ENCODE measurements at places on chromosomes 6 and 20.

- no peak overlapping the region for H3K4me3 ChIP-seq
- peaks cover 70% of the 10 kb centered on the region for H3K4me1 ChIP-seq
- H3K36me3 ChIP-seq: peaks cover 62% of the 10 kb centered on the region
- H3K27ac ChIP-seq: peak overlapping the region; percentile 59
- DNase-seq: no peak
These were observed 116.5 kb downstream of the DST start for GRCh38 chr6:56525974-56526789.

GRCh38 chr6:100881707-100882040 is 545 bp upstream of the ASCC3 start:
- H3K4me1 ChIP-seq: peaks cover 47% of the 10 kb centered on the region
- DNase-seq: no peak
- peak overlapping the region; percentile 90 for H3K27ac ChIP-seq
- no peaks in the 10 kb centered on the region for H3K36me3 ChIP-seq
- H3K27me3 ChIP-seq: no peaks in the 10 kb centered on the region

DNA sequence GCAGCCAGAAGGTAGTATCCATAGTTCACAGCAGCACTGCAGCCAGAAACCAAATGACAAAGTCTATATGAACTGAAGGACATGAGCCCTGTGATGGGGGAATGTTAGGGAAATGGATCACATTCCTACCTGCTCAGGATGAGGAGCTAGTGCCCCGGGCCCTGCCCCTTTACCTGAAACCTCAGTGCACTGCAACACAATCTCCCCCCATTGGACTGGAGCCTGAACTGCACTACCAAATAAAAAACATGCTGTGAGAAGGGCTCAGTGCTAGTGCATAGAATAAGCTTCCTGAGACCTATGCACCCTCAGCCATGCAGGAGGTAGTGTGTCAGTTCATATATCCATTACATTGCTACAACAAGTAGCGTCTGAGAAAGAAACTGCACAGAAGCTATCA is 477.8 kb downstream of the HACE1 start:
- H3K27me3 ChIP-seq: no peaks in the 10 kb centered on the region
- no peak for DNase-seq
- no peaks in the 10 kb centered on the region for H3K4me1 ChIP-seq
- no peak overlapping the region for H3K27ac ChIP-seq
- H3K36me3 ChIP-seq: no peaks in the 10 kb centered on the region

GRCh38 chr6:7087066-7087465 is 20.7 kb upstream of the RREB1 start:
- peak overlapping the region; percentile 4 for H3K27ac ChIP-seq
- no peaks in the 10 kb centered on the region for H3K27me3 ChIP-seq
- H3K4me1 ChIP-seq: peaks cover 7% of the 10 kb centered on the region
- peak overlapping the region; percentile 50 for H3K4me3 ChIP-seq
- H3K36me3 ChIP-seq: no peaks in the 10 kb centered on the region
- no peak for DNase-seq

DNA sequence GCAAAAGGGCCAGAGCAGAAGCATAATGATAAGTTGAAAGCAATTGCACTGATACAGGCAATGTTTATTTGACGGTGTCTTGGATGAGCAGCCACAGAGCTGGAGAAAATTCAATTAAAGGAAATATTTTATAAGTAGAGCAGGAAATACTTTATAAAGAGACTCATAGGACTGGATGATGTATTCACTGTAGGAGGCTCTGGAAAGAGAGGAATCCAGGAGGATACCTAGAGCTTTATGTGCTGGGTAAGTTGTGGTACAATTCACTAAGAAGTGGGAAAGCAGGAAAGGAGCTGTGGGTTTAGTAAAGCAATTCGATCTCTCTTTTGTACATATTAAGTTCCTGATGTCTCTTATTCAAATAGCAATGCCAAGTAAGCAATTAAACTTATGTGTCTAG is 86.3 kb downstream of the C6orf118 start:
- H3K4me1 ChIP-seq: no peaks in the 10 kb centered on the region
- no peak overlapping the region for H3K4me3 ChIP-seq
- DNase-seq: no peak
- no peaks in the 10 kb centered on the region for H3K27me3 ChIP-seq

- H3K27ac ChIP-seq: no peak overlapping the region
- no peak for DNase-seq
- H3K4me1 ChIP-seq: no peaks in the 10 kb centered on the region
These were observed 394.8 kb downstream of the SAMD5 start for GRCh38 chr6:147903321-147903720.

- no peaks in the 10 kb centered on the region for H3K36me3 ChIP-seq
- H3K27ac ChIP-seq: no peak overlapping the region
- no peak for DNase-seq
- H3K4me3 ChIP-seq: no peak overlapping the region
These were observed 114.1 kb downstream of the CD83 start for GRCh38 chr6:14231501-14232280.

DNA sequence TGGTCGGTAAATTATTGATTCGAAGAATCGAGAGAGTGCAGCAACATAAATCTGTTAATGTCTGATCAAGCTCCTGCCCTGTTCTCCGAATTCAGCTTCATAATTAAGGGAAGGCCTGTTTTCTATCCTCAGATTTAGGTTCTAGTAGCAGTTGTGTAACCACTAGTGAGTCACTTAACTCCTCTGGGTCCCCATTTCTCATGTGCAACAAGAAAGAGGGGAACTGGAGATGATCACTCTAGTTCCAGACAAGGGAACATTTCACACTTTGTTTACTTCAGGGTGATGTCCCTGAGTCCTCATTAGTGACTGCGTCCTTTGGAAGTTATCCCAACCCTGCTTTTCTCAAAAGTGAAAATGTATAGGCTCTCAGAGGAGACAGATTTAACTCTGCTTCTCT is 68.1 kb upstream of the RNF146 start:
- DNase-seq: no peak
- no peaks in the 10 kb centered on the region for H3K27me3 ChIP-seq
- peak overlapping the region; percentile 57 for H3K27ac ChIP-seq

GRCh38 chr20:44407402-44408184 is 52.1 kb downstream of the HNF4A start:
- H3K4me1 ChIP-seq: no peaks in the 10 kb centered on the region
- H3K27ac ChIP-seq: no peak overlapping the region
- no peaks in the 10 kb centered on the region for H3K36me3 ChIP-seq
- H3K4me3 ChIP-seq: no peak overlapping the region
- no peak for DNase-seq

DNA sequence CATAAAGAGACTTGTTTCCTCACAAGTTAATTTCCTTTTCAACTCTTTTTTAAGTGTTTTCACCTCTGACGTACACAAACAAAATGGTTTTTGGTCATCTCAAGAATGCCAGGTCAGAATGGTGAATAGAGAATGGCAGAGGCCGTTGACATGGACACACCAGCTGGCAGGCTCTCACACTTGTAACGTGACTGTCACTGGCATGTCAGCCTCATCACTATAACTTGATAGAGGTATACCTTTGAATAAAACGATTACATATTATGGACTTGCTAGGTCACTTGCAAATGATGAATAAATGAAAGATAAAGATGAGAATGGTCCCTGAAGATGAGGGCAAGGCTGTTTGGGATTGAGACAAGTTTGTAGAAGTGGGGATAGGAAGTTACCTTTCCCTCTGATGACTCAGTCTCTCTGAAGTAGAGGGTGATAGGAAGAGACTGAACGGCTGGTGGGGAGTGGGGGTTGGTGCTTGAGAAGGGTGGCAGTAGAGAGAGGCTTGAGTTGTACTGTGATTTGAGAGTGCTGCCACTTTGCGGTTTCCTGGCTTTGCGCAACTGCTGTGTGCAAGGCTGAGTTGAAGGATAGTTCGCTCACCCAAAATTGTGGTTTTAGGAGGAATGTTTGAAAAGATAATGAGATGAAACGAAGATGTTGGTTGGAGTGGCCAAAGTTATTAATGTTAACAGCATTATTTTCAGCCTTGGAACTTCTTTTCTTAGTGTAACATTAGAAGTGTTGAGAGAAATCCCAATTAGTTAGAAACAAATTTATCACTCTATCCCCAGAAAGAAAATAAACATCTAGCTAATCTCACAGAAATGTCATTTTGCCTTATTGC is 30.3 kb downstream of the TBPL1 start:
- H3K27ac ChIP-seq: no peak overlapping the region
- H3K4me1 ChIP-seq: peaks cover 12% of the 10 kb centered on the region
- no peaks in the 10 kb centered on the region for H3K27me3 ChIP-seq
- H3K4me3 ChIP-seq: no peak overlapping the region

DNA sequence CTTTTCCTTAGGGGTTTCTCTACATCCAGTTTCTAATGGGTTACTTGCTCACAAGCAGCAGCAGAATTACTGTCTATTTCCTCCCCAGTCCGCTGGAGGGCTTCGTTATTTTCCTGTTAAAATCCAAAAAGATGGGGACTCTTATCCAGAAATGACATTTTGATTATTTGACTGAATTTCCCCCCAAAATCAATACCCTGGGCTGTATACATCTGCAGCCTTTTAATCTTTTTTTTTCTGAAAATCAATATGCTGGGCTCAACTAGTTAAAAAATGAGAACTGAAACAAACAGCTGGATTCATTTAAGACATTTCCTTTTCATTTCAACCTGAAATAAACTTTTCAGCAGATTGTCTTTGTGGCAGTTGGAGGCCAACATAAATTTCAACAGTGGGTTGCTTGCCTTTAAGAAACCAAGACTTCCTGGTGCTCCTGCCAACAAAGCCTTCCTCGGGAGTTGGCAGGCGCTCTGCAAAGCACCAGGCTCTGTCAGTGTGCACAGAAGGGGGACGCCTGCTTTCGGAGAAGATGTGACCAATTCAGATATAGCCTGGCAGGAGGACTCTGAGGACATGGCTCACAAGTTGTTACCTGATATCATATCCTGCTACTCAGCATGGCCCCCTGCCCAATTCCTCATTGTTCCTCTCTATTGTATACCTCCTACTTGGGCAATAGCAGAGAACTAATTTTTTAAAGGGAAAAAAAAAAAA is 204.7 kb upstream of the ARG1 start:
- peak overlapping the region; percentile 9 for H3K4me3 ChIP-seq
- H3K4me1 ChIP-seq: peaks cover 12% of the 10 kb centered on the region
- no peaks in the 10 kb centered on the region for H3K36me3 ChIP-seq
- DNase-seq: peak; percentile 32
- no peaks in the 10 kb centered on the region for H3K27me3 ChIP-seq

DNA sequence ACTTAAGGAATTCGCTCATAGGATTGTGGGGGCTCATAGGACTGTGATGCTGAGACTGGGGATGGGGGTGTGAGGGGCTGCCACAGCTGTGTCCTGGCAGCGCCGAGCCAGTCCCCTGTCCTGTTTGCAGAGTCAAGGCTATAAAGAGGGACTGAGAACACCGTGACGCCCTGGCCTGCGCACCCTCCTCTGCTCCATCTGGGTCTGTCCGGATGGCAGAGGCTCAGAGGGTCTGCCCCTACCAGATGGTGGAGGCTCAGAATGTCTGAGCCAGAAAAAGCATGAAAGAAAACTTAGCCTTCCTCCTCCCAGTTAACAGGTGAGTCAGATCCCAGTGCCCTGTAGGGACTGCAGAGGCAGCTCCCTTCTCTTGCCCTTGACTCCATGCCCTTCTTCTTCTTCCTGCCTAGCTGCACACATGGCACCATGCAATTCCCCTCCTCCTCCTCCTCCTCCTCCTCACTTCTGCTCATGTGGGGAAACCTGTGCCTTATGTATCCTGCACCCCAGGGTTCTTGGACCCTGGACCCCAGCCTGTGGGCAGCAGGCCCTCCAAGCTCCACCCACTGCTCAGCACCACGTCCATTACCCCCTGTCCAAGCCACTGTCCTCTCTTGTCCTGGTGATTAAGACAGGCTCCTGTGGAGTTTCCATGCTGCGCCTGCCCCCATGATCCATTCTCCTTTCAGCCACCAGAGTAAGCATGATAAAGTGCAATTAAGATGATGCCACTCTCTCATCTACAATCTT is 410.0 kb upstream of the SULF2 start:
- DNase-seq: no peak
- H3K4me1 ChIP-seq: no peaks in the 10 kb centered on the region
- H3K36me3 ChIP-seq: no peaks in the 10 kb centered on the region
- H3K27me3 ChIP-seq: peaks cover 42% of the 10 kb centered on the region
- no peak overlapping the region for H3K27ac ChIP-seq

- no peaks in the 10 kb centered on the region for H3K27me3 ChIP-seq
- peaks cover 5% of the 10 kb centered on the region for H3K4me1 ChIP-seq
- H3K4me3 ChIP-seq: no peak overlapping the region
- no peaks in the 10 kb centered on the region for H3K36me3 ChIP-seq
These were observed 59.5 kb upstream of the NELFCD start for GRCh38 chr20:58921564-58921963.

- H3K27me3 ChIP-seq: no peaks in the 10 kb centered on the region
- no peak overlapping the region for H3K4me3 ChIP-seq
- H3K27ac ChIP-seq: peak overlapping the region; percentile 59
- peaks cover 15% of the 10 kb centered on the region for H3K4me1 ChIP-seq
These were observed 42.1 kb downstream of the GMDS start for GRCh38 chr6:2203264-2203663.

- H3K27me3 ChIP-seq: no peaks in the 10 kb centered on the region
- H3K36me3 ChIP-seq: no peaks in the 10 kb centered on the region
- no peak overlapping the region for H3K27ac ChIP-seq
- no peaks in the 10 kb centered on the region for H3K4me1 ChIP-seq
These were observed 440.9 kb downstream of the BTBD3 start for GRCh38 chr20:12358655-12359009.

DNA sequence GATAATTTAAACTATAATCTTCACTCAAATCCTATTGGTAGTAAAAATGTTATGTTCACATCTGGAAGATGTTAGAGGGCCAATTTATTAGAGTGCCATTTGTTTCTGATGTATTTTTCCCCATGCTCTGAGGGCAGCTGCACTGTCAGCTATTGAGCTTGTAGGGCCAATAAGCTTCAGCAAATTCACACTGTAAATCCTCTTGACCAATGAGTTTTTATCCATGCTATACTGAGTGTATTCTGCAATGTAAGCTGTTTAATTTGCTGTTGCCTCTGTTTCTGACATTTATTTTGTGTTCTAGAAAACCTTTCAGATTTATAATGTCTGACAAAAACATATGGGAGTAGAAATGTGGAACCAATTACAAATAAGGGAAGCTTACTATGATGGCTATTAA is 62.6 kb downstream of the OGFRL1 start:
- no peaks in the 10 kb centered on the region for H3K36me3 ChIP-seq
- no peak overlapping the region for H3K4me3 ChIP-seq
- no peak for DNase-seq
- peaks cover 26% of the 10 kb centered on the region for H3K4me1 ChIP-seq
- no peaks in the 10 kb centered on the region for H3K27me3 ChIP-seq
- H3K27ac ChIP-seq: peak overlapping the region; percentile 74

DNA sequence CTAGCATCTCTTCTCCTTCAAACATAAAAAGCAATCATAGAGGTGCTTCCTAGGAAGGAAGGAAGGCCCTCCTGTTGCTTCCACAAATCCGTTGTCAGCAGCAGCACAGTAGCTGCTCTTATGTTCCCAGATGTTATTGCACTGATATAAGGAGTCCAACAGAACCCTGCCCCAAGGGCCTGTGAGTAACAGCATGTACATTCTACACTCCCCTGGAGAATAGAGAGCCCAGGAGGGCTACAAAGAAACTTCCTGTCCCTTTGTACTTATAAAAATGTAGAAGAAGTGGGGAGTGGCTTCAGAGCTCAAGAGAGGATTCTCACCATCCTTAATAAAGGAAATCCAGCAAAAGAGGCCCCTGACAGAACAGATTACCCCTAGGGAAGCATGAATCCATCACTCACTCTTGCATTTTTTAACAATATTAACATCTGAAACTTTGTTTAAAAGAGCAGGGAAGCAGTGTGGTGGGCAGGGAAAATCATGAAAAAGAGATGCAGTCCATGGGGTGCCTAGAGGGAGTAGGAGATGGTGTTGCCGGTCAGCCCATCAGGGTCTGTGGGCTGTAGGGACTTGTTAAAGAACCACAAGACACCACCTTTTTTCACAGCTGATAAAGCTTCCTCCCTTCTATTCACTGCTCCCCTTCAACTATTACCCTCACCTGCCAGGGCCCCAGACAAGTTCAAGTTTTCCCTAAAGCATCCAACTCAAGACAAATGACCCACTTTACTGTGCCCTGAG is 104.5 kb upstream of the ADGRF1 start:
- no peak overlapping the region for H3K4me3 ChIP-seq
- no peaks in the 10 kb centered on the region for H3K36me3 ChIP-seq
- no peaks in the 10 kb centered on the region for H3K27me3 ChIP-seq

All from left ventricle myocardium inferior (tissue), 1 donor.